ENCODE measurements at places on chromosomes 7 and 10.
A peak's percentile ranks its signal among the peaks of the same experiment; 100 is the strongest.

DNA sequence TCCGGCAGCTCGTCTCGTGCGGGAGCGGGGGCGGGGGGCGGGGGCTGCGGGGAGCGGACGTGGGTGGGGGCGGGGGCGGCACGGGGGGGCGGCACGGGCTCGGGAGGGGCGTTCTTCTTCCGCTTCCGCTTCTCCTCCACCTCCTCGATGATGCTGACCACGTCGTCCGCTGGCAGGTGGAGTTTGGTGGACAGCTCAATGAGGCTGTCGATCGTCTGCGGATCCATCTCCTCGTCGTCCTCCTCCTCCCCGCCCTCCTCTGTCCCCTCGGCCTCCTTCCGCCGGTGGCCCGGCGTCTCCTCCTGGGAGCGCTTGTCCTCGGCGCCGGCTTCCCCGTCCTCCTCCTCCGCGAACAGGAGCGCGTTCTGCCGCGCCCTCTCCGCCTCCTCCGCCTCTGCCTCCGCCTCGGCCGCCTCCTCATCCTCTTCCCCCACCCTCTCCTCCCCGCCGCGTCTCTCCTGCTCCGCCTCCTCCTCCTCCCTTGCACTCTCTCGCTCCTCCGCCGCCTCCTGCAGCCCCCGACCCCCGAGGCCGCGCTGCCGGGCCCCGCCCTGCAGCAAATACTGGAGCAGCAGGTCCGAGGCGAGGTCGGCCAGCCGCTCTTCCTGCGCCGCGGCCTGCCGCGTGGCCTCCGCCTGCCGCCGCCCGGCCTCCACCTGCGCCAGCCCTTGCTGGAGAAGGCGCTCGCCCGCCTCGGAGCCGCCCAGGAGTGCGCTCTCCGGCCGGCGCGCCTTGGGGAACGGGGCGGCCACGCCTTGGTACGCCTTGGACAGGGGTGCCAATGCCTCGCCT, 1.9 kb downstream of the VGF start:
- peak; percentile 45 for DNase-seq

GRCh38 chr7:112540839-112541577, 60.2 kb downstream of the LSMEM1 start:
- DNase-seq = no peak

DNA sequence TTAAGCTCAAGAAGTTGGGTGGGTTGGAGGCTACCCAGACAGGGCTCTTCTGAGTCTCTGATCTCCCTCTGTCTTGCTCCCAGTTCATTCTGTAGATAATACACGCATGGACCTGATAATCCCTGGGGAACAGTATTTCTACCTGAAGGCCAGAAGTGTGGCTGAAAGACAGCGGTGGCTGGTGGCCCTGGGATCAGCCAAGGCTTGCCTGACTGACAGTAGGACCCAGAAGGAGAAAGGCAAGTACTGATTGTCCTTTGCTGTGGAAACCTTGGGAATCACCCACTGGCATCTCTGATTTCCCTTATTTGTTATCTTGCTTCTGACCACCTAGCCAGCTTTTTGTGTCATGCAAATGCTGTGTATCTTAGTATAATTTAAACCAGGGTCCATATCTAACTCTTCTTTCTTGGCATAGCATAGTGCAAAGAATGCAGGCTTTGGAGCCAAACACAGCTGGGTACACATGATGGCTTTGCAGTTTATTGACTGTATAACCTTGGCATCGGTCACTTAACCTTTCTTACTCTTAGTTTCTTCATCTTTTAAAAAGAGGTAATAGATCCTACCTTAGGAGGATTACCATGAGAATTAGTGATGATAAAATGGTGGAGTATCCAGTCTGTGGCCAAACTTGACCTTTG, 18.0 kb downstream of the PLEKHA8 start:
- DNase-seq = no peak

- no peak for DNase-seq
These were observed 134.9 kb upstream of the ANK3 start for GRCh38 chr10:60524541-60524940.

GRCh38 chr10:106392778-106393177, 771.7 kb downstream of the SORCS1 start:
- no peak for DNase-seq

DNA sequence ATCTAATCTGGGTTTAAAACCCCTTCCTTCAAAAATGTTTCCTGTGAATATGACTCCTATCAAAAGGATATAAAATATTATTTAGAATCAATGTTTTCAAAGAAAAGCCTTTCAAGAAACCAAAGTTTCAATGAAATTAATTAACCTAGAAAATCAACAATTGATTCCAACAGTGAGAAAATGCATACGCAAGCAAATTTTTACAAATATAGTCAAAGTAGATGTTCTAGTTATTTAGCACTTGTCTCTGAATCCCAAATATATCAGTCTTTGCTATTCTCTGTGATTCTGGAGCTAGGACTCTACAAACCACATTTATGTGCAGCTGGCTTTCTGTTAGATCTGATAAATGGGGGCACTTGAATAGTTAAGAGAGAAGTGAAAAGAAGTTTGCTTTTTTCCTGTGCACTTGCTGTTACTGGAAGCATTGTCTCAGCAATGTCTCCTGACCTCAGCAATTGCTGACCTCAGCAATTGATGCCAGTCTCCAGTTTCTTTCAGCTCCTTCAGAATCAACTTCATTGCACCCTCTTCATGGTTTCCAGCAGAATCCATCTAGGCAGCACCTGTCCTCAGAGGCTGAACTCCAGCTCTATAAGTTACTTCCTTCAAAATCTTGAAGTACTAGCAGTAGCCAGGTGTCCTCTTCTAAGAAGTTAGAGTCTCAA, 879.9 kb upstream of the LRRN3 start:
- no peak for DNase-seq

DNA sequence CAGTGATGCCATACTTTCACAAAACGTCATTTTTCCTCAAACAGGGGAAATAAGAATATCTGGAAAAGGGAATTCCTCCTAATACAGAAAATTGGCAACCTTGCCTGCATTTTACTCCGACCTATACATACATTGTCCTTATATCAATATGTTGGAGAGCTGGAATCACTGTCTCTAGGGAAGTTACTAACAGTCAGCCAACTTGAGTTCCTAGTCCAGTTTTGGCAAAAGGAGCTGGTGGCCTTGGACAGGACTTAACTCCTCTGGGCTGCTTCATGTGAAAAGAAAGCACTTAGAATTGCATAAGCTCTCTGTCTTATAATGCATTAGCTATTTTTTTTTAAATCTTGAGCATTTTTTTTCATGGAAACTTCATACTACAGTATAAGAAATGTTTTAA, 174.2 kb upstream of the HGF start:
- no peak for DNase-seq

DNA sequence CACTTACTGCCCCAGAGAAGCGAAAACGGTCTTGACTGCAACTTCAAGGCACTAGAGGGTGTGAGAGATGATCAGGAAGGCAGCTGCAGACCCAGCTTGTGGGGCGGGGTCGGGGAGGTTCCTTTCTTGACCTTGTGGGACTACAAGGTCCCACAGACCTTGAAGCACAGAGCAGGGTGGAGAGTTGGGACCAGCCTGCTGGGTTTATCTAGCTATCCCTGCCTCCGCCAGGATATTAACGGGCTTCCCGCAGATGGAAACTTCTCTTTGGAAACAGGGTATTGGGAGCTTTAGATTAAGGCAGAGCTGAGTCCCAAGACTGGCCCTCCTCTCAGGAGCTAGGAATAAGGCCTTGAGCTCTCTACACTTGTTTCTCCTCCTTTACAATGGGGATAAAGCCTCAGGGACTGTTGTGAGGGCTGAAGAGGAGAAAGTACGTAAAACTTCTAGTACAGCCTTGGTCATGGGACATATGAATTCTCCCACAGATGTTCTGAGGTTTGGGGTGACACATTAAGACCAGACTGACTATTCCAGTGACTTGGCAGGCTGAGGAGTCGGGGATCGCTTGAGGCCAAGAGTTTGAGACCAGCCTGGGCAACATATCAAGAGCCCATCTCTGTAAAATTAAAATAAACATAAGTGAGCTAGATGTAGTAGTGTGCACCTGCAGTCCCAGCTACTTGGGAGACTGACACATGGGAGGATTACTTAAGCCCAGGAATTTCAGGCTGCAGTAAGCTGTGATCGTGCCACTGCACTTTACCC, 153.2 kb downstream of the CDH23 start:
- no peak for DNase-seq

- no peak for DNase-seq
These were observed 98.8 kb upstream of the PFKP start for GRCh38 chr10:2968401-2969058.

- DNase-seq = no peak
These were observed 135.2 kb upstream of the C1QL3 start for GRCh38 chr10:16656895-16657294.

GRCh38 chr7:3029138-3029537, 14.5 kb downstream of the CARD11 start:
- DNase-seq = no peak

GRCh38 chr7:157596881-157597280, 260.1 kb downstream of the DNAJB6 start:
- no peak for DNase-seq

GRCh38 chr7:102021841-102022618, 204.6 kb downstream of the CUX1 start:
- DNase-seq = no peak

GRCh38 chr7:44768628-44769371, 20.2 kb downstream of the ZMIZ2 start:
- DNase-seq = peak; percentile 55

DNA sequence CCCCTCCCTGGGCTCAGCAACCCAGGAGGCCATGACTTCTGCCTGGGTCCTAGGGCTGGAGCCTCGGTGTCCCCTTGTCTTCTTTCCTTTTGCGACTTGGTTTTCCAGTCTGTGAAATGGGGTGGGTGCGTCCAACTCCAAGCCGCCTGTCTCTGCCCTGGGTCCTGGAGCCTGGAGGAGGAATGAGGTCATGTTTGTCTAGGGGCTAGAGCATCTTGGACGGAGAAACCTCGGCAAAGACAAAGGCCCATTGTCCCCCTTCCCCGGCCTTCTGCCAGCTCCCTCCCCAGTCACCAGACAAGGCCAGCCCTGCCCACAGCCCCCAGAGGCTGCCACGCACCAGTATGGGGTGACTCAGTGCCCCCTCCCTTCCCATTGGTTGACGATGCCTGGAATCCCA, 39.8 kb upstream of the ELN start:
- peak; percentile 65 for DNase-seq

DNA sequence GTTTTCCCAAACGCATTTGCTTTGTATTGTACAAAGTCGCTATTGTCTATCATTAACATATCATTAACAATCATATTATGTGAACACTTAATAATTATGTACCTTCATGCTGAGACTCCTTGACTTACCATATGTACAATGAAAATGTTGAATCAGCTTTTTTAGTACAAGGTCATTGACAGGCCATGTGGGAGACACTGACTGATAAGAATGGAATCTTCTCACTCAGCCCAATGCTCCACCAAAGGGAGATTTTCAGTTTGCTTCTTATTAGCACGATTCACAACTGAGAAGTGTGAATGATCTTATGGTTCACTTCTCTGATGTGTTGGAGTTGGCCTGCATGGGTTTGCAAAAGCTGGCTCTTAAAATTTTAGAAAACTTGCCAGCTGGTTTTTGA, 253.5 kb upstream of the TEX47 start:
- no peak for DNase-seq

DNA sequence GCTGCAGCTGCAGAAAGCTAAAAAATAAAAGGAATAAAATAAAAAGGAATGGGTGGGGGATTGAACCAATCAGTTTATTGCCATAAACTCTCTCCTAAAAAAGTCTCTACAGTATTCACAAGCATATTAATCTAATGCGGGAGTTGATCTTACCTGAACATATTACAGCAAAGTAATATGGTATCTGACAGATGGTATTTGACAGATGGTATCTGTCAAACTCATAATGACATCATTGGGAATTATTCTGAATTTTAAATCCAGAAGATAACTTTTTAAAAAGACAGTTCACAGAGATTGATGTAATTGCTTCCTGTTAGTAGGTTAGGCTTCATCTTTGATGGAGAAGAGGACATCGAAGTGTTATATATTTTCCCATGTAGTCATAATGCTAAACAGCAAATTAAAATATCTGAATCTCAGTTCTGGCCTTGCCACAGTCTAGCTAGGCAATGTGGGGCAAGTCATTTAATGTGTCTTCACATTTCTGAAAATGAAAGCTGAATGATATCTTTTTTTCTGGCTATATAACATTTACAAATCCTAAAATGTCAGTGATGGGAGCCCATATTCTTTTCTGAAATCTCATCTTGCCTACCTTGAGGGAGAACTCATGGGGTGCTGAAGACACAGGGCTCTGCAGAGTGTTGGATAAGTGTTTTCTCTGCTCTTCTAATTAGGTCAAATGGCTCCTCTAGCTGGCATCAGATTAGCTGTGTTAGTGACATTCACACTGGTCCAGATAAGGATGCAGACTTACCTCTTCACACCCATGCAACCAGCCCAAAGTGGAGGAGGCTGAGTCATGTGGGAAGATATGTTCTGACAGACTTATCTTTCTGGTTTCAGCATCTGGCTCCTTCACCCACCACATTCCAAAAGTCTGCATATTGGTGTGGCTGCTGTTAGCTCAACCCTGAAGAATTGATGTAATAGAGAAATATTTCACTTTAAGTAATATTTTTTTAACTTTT, 2.1 kb upstream of the LIPM start:
- DNase-seq = peak; percentile 14

DNA sequence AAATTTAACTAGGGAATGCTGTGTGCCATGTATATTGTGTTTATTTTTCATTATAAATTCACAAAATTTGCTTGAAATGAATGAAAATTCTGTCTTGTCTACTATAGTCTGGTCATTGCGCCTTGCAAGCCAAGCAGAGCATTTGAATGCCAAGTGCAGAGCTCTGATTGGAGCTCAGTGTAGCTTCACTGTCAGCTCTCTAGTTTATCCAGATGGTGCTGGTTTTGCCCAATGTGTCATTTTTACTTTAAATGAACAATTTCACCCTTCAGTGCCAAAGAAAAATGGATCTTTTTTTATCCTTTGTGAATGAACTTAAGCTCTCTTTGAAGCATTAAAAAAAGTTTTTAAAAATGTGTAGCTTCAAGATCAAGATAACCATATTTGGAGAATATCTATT, 225.6 kb upstream of the CACNA2D1 start:
- DNase-seq = no peak

GRCh38 chr7:113142385-113143119, 24.2 kb upstream of the SMIM30 start:
- peak; percentile 19 for DNase-seq

DNA sequence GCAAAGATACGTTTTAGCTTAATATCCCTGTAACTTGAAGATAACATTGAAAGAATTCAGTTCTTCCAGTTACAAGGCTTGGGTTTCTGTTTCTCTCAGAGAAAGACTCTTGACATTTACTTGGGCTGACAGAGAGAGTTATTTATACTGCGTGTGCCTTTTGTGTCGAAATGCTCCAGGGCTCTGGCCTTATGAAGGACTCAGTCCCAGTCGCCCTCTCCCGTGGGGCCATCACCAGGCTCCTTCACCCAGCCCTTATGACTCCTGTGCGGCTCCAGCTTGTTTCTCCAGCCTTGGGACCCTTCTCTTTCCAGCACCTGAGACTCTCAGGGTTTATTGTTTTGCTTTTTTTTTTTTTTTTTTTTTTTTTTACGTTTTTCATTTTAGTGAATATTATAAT, 242.3 kb upstream of the DKK1 start:
- DNase-seq = no peak

GRCh38 chr10:132528064-132528691, 9.4 kb upstream of the INPP5A start:
- no peak for DNase-seq

- no peak for DNase-seq
These were observed 49.6 kb downstream of the PDE1C start for GRCh38 chr7:32020551-32021159.

- DNase-seq = no peak
These were observed 60.4 kb upstream of the CACNB2 start for GRCh38 chr10:18079665-18080295.

- DNase-seq = no peak
These were observed 88.1 kb downstream of the COBL start for GRCh38 chr7:51228386-51228958.

Measured in head of caudate nucleus (tissue), 42 donors.